ENCODE measurements at places on chromosomes 1 and 21.
A peak's percentile ranks its signal among the peaks of the same experiment; 100 is the strongest.

DNA sequence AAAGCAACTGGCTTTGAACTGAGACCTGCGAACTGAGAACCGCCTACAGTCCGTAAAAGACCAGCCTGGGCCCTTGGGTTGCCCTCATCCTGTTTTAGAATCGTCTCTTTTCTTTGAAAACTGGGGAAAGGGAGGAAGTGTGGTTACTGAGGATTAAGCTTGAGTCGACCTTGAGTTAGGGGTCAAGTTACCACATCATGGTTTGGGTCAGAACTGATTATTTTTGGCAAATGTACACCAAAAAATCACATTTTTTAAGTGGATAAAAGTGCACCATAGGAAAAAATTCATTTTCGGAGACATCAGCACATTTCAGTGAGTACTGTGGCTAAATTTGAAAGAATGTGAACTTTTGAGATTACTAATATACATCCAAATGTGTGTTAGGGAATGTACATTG is 76.9 kb upstream of the KAZN start:
- DNase-seq: no peak

DNA sequence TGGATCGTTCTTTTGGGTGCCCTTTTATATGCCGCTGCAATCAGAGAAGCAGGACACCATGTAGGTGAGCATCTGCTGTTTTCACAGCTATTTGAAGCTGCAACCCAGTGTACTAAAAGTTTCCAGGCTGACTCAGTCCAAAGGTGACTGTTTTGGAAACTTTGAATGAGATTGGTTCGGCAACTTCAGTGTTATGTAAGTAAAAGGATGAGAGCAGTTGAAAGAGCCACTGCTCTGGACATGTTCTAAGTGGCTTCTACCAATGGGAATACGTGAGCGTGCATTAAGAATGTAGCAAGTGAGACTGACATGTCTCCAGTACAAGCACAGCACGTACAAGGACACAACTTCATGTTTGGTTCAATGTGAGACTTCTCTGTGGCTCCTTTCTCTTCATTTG is 55.6 kb downstream of the DDR2 start:
- no peak for DNase-seq

- DNase-seq: peak; percentile 94
Measured at GRCh38 chr1:181135815-181136737, 47.6 kb downstream of the IER5 start.

- DNase-seq: peak; percentile 86
Measured at GRCh38 chr1:89277725-89278124, 5.1 kb upstream of the GBP5 start.

DNA sequence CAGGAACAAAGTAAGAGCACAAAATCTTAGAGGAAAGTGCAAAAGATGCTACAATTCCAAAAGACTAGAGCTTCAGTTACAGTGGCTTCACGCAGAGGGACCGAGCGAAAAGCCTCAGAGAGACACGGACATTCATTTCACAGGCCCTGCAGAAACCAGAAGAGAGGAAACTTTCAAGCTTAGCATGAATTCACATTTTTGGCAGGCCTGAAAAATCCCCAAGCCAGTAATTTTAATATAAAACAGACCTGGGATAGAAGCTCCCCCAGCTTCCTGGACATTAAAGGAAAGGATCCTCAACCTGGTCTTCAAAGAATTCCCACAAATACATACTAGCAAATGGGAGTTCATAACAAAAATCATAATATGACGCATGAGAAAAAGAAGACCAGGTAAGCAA is 66.2 kb downstream of the HSF2BP start:
- no peak for DNase-seq

- DNase-seq: peak; percentile 8
Measured at GRCh38 chr21:37793660-37794059, 122.6 kb downstream of the KCNJ6 start.

GRCh38 chr21:42179316-42179715 is 39.6 kb upstream of the ABCG1 start:
- no peak for DNase-seq

Data from inflammatory macrophage treated with lipopolysaccharide for 4 hours (primary cell).